Pancreas (tissue), 10 donors: ENCODE measurements at places on chromosomes 13 and 19. TPM values are rescaled to one million over a fixed set of nuclear protein-coding genes. Genes with fewer than 3 reads are reported as not detected.

Gene CEACAM1
- 7.2 TPM for polyA plus RNA-seq

Gene IGFL3
- not detected for polyA plus RNA-seq

Gene FFAR2
- 2.5 TPM for polyA plus RNA-seq

Gene KLHL1
- polyA plus RNA-seq = 0.19 TPM

Gene LEUTX
- not detected for polyA plus RNA-seq

Gene CKM
- polyA plus RNA-seq = 4.9 TPM

Gene PDE4C
- polyA plus RNA-seq = 0.16 TPM

DNA sequence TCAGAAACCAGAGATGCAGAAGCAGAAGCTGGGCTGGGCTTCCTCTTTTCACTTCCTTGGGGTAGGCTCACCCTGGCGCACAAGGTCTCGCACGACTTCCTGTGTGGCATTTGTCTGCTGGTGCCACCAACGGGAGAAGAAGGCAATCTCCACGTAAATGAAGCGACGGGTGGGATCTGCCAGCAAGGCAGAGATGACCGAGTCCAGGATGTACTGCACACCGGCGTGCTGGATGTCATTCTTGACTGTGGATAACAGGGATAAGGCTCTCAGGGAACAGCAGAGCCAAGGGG, 1.3 kb downstream of the MAN2B1 start:
- DNase-seq = no peak

DNA sequence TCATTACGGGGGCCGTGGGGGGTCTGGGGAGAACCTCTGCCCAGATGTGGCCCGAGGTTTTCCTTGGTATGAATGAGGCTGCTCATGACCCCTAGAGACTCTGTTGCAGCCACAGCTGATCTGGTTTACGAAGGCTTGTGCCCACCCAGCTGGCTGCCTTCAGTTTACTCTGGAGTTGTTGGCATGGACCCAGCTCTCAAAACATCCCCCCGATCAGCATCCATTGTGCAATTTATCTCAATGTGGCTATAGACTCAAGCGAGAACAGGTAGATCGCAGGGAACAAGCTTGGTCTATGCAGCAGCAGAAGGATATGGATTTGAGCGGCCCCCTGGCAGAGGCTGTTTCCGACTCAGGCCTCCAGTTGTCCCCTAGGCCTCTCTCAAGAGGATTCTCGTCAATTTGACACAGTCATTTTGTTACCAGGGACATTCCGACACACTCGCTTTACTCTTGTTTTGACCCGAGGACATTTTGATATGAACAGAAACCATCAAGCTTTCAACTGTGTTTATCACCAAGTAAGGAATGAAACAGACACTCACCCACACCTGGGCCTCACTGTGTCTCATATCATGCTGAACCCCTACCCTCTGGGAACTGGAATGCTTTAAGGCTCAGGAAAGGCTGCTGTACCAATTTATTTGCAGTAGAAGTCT, 161.5 kb downstream of the KATNAL1 start:
- DNase-seq = no peak

DNA sequence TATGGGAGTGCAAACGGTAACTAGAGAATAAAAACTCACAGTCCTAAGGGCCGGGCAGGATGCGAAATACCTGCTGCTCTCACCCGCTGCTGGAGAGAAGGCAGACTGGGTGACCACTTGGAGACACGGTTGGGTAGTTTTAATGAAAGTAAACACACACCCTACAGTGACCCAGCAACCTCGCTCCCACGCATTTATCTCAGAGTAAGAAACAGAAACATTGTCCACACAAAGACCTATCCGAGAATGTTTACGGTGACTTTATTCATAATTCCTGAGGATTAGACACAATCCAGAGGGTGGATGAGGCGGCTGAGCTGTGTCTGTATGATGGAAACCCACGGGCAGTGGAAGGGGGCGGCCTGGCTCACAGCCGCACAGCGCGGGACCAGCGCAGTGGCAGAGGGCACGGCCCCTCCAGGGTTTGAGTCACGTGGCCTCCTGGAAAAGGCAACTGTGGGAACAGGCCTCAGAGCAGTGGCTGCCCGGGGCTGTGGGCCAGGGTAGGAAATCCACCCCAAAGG, 73.5 kb upstream of the C13orf46 start:
- DNase-seq = peak; percentile 5

GRCh38 chr19:8320564-8321066, 560 bp downstream of the NDUFA7 start:
- DNase-seq = no peak

DNA sequence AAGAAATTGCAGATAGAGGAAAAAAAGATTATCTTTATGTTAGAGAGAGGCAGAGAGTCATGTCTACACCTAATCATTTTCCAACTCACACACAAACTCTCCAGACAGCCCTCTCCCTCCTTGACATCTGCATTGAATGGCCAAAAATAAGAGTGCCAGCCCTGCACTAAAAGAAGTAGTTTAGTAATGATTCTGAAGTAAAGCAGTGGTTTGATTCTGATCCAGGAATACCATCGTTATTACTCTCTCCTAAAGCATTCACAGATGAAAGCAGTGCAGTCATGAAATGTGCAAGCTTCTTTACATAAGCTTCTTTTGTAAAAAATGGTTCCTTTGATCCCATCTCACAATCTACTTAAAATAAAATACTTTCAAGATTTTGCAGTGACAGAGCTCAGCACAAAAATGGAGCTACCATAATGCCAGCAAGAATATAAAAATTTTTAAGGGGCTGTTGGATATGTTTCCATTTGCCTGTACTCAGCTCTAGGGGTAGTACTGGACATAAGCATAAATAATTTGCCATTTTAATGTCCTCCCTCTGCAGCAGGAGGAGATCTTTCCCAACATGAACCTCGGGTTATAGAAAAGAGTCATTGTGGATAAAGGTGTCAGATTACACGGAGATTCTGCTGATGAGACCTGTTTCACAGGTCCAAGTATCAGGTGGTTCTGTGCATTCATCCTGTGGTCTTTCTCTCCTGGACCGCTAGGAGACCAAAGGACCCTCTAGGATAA, 406.3 kb downstream of the DCT start:
- no peak for DNase-seq
